ENCODE measurements at places on chromosomes 3 and 15.
A peak's percentile ranks its signal among the peaks of the same experiment; 100 is the strongest.

- DNase-seq = no peak
Measured at GRCh38 chr3:100966049-100966491, 27.2 kb downstream of the ABI3BP start.

DNA sequence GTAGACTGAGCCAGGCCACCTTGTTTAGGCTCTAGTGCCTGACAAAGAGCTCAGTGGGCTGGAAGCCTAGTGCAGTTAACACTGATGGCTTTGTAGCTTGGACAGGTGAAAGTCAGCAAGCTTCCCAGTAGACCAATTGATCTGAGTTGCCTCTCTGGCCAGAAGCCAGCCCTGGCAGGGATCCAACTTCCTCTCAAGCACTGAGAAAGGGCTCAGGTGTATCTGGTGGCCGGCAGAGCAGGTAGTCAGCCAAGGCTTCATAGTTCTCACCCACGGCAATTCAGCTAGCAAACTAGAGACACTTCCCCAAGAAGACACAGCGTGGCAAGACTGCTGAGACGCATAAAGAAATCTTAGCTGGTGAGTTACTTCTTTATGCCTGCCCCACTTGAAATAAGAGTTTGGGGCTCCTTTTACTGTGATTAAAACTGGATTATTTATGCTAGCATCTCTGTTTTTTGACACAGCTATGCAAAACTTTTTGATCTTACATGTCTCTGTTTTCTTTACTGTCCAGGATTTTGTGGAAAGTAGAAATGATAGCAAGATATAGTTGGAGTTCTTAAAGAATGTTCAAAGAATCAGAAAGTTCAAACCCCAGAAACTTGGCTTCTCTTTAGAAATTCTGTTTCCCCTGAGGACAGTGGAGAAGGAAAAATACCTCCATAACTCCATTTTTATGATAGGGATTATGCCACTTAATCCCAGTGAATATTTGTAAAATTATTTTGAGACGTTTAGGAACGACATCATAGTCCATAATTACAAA, 8.4 kb upstream of the CA12 start:
- peak; percentile 84 for DNase-seq

DNA sequence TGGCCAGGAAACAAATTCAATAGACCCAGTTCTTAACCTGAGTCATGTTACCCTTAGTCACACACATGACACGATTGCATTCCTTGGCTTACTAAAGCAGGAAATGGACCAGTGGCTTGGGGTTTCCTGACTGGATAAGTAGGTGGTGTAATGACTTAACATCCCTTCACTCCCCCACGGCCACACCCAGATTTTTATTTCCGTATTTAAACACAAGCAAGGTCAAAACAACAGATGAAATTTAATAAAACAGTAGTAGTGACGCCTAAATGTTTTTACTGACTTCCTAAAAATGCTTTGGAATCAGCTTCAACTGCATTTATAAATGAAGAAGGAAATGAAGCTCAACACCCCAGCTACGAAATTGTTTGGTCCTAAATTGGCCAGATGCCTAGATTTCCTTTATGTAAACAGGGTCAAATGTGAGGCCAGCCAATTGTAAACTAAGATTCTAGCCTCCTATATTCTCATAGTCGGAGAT, 324.3 kb downstream of the CHST2 start:
- peak; percentile 100 for DNase-seq

GRCh38 chr3:194866236-194866635, 180.6 kb downstream of the FAM43A start:
- DNase-seq = no peak

- no peak for DNase-seq
Measured at GRCh38 chr3:122265957-122266356, 59.1 kb upstream of the CSTA start.

DNA sequence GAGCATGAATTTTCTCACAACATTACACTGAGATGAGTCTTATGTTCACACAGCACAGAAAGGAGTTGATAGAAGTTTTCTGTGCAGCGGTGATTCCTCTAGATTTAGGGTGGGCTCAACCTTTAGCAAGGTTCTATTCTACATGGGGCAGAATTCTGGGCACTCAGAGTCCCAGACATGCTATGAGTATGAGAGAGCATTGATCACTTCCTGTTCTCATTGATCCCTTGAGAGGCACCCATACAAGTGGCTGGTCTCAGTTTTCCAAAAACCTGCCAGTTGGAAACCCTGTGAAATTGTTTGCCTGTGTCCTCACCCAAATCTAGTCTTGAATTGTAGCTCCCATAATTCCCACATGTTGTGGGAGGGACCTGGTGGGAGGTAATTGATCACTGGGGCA, 112.5 kb upstream of the NR2F2 start:
- no peak for DNase-seq

Data from kidney tubule cell (primary cell).